Astrocyte of the spinal cord (primary cell): ENCODE measurements at places on chromosomes 11 and 22.

DNA sequence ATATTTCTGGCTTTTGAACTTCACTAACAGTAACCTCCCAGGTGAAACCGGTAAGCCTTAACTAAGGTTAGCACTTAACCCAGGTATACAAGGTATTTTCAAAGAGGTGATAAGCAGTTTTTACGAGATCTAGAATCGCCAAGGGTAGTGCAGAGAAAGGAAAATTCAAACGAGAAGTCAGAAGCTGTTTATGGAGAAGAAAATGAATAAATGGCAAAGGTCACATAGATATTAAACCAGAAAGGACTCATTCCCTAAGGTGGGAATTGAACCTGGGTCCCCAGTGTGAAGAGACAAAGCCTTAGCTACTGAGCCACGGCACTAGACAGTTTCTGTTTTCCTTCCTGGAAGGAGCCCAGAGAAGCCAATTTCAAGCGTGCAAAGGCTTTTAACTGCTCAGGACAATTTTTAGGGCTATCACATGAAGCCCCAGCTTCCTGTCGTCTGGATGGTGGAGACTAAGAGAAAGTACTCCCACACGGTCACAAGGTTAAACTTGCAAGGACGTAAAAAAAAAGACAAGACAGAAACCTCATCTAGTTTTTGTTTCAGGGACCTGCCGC is 5.7 kb upstream of the C1QTNF6 start:
- no peak for DNase-seq

DNA sequence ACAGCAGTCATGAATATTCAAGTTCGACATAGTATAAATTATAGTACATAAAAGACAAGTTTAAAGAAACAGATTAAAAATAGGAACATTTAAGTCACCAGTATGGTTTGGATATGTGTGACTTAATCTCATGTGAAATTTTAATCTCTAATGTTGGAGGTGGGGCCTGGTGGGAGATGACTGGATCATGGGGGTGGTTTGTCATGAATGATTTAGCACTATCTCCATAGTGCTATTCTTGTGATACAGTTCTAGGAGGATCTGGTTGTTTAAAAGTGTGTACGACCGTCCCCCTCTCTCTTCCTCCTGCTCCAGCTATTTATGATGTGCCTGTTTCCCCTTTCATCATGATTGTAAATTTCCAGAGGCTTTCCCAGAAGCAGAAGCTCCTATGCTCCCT is 3.3 kb downstream of the KDM4E start:
- no peak for DNase-seq

- DNase-seq = no peak
Measured at GRCh38 chr11:76984743-76985142, 49.5 kb upstream of the B3GNT6 start.

DNA sequence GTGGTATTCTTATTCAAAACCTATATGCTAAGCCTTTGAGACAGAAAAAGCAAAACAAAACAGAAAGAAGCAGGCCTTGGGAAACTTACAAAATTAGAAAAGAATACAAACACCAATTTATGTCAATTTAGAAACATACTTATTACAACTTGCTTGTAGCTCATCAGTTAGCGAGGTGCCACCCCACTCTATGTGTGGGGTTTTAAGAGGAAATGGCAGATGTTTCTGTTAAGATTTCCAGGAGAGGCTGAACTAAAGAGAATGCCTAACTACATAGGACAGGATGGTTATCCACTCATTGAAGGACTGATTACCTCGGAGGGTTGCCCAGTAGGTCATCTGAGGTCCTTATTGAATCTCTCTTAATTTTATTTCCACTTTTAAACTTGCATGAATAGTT is 302.0 kb downstream of the ETS1 start:
- DNase-seq = no peak
